NCI-H226 (cell line): ENCODE measurements at places on chromosomes 11 and 22.

DNA sequence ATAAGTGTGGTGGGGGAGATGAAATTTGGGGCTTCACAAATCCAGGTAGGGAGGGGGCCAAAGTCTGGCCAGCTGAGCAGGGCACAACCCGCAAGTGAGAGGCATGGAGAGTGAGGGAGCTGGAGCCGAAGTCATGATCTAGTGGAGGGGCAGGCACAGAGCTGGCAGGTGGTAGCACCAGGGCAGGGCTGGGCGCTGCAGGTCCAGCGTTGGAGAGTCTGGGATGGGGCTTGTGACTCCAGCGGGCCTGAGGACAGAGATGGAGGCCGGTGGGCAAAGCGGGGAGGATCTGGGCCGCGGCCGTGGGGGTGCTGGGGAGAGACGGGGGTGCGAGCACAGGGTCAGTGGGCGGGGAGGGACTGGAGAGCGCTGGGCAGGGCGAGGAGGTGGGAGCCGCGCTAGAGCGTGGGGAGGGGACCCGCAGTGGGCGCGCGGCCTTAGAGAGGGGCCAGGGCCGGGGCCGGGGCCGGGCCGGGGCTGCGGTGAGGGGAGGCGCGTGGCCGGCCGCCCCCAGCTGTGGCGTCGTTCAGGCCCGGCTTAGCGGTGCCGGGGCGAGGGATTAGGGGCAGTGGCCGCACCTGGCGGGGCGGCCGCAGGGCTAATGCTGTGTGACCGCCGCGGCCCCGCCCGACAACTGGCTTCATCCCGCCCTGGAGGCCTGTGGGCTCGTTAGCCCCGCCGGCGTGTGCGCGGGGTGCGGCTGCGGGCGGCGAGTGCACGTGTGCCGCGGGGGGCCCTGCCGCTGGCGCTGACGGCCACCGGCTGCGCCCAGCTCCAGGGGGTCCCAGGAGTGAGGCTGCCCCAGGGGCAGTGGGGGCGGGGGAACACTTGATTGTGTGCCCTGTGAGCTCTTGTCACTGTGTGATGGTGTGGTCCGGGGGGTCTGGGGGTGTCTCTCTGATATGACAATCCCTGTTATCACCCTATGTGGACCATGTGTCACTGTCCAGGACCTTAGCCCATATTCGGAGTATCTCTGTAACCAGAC, 23.6 kb upstream of the MYOD1 start:
- no peak for DNase-seq

- DNase-seq = no peak
Measured at GRCh38 chr22:48844056-48844675, 983.5 kb downstream of the BRD1 start.

- no peak for DNase-seq
Measured at GRCh38 chr11:132072858-132073211, 702.4 kb downstream of the NTM start.

GRCh38 chr22:24542641-24543040, 12.3 kb downstream of the GUCD1 start:
- no peak for DNase-seq

DNA sequence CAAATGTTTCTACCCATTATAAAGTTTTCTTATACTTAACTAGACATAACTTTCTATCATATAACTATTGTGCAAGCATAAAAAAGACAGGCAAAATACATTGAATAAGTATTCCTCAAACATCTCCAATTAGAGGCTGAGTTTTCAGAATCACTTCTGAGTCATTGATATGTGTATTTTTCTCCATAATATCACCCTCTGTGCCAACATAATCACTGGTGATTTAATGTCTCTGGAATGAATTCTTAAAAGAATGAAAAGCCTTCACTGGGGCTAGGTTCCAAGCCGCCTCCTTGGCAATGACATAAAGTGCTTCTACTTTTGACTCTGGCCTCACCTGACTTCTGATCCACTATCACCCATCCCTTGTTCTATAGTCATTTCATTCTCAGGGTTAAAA, 197.0 kb upstream of the E2F8 start:
- DNase-seq = peak; percentile 83

- DNase-seq = no peak
Measured at GRCh38 chr11:100851147-100851546, 164.1 kb downstream of the ARHGAP42 start.
